ENCODE measurements at places on chromosomes 2 and 18. TPM values are rescaled to one million over a fixed set of nuclear protein-coding genes. Genes with fewer than 3 reads are reported as not detected.
A peak's percentile ranks its signal among the peaks of the same experiment; 100 is the strongest.

DNA sequence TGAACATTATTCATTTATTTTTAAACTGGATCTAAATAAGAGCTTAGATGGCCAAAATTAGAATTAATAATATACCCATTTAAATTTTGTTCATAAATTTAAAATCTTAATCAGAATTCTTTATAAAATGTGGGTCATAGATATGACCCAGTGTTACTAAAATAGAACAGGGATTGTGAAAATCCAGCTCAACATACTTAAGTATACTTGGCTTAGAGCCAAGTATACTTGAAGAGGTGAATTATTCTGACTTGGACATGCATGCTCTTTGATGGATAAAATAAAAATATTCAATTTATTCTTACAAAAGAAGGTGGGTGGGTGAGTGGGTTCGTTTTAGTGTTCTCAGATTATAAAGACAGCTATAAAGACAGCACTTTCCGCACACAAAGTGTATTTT lies 70.7 kb downstream of the SPOPL start:
- peak; percentile 14 for DNase-seq
- H3K36me3 ChIP-seq: peaks cover 9% of the 10 kb centered on the region
- no peak overlapping the region for H3K4me3 ChIP-seq
- no peak overlapping the region for H3K27ac ChIP-seq
- no peaks in the 10 kb centered on the region for H3K4me1 ChIP-seq
- no peaks in the 10 kb centered on the region for H3K27me3 ChIP-seq

DNA sequence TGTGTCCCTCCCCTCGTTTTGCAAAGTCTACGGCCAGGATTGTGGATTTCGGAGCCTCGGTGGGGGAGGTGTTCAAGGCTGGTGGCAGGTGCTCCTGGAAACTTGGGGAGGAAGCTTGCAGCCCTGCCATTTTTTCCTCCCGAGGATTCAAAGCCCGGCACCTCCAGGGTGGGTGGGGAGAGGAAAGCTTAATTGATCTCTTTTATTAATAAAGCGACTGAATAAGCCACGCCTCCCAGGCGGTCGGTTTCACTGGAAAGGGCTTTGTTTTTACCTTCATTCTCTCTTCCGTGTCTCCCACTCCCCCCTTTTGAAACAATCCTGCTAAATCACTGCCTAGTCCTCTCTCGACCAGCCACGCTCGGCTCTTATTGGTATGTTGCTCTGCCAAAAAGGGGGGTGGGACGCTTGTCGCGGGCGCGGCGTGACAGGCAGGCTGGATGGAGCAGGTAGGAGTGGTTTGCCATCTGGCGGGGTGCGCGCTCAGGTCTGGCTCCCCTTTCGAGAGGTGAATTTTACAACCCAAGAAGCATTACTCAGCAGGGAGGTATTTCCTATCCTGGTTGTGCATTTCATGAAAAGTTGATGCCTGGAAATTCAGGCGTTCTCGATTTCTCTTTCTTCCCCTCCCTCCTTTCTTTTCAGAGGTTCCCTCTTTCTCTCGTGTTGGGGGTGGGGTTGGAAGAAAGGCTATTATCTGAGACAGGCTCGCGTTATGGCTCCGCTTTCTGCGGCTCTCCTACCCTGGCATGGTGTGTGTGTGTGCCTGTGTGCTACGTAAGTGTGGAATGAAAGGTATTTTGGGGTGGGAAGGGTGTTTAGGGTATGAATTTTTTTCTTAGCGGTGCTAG lies 1.4 kb downstream of the NEDD4L start:
- no peaks in the 10 kb centered on the region for H3K36me3 ChIP-seq
- peak overlapping the region; percentile 79 for H3K4me3 ChIP-seq
- DNase-seq: peak; percentile 82

Gene RTP5
- 0.09 TPM for total RNA-seq

GRCh38 chr2:122545821-122546220 lies 790.4 kb downstream of the TSN start:
- H3K27ac ChIP-seq: no peak overlapping the region
- H3K4me1 ChIP-seq: no peaks in the 10 kb centered on the region
- no peak for DNase-seq
- H3K27me3 ChIP-seq: no peaks in the 10 kb centered on the region
- no peaks in the 10 kb centered on the region for H3K36me3 ChIP-seq
- H3K4me3 ChIP-seq: no peak overlapping the region

Gene UGT1A5
- total RNA-seq: not detected

DNA sequence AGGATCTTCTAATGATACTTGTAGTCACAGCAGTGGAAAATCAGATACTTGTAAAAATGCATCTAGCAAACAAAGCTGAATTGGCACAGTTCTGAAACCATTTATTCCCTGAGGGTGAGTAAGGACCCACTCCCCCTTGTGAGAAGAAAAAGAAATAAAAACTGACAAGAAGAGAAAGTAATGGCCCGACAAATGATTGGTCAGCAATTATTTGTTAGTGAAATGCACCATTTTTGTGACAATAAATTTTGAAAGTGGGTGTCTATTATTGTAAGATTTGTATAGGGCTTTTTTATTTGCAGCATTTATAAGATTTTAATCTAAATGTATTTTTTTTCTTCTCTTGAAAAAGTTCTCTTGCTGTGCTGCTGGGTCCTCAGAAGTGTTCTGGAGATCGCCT lies 600.8 kb downstream of the STK39 start:
- no peaks in the 10 kb centered on the region for H3K36me3 ChIP-seq
- H3K27me3 ChIP-seq: no peaks in the 10 kb centered on the region
- no peak overlapping the region for H3K4me3 ChIP-seq

GRCh38 chr2:95007822-95008221 lies 17.7 kb upstream of the MAL start:
- no peak overlapping the region for H3K4me3 ChIP-seq
- H3K4me1 ChIP-seq: peaks cover 36% of the 10 kb centered on the region
- H3K27ac ChIP-seq: no peak overlapping the region
- no peaks in the 10 kb centered on the region for H3K27me3 ChIP-seq
- H3K36me3 ChIP-seq: no peaks in the 10 kb centered on the region

Gene MAPK4
- 2.6 TPM for total RNA-seq

- H3K36me3 ChIP-seq: no peaks in the 10 kb centered on the region
- no peak overlapping the region for H3K27ac ChIP-seq
- H3K4me1 ChIP-seq: no peaks in the 10 kb centered on the region
- H3K27me3 ChIP-seq: no peaks in the 10 kb centered on the region
Observed at GRCh38 chr2:129656081-129656598, 323.3 kb upstream of the RAB6C start.

Gene TMEM37
- 11.5 TPM for total RNA-seq

DNA sequence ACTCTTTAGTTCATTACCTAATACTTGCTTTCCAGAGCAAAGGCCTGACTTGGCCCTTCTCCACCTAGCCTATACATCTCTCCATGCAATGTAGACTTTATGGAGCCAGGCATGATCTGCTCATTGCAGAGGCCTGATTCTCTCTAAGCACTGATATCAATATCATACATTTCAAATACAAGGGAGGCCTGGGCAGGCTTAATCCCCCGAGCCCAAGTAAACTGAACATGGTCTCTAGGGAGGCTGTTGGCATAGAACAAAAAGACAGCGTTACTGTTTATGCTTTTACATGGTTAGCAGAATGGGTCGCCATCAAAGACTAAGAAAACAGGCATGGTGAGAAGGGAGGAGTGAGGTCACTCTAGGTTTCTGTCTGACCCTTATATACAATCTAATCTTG lies 695.1 kb downstream of the ZEB2 start:
- no peak for DNase-seq
- no peak overlapping the region for H3K27ac ChIP-seq
- no peaks in the 10 kb centered on the region for H3K27me3 ChIP-seq
- peaks cover 9% of the 10 kb centered on the region for H3K4me1 ChIP-seq
- no peak overlapping the region for H3K4me3 ChIP-seq
- no peaks in the 10 kb centered on the region for H3K36me3 ChIP-seq

DNA sequence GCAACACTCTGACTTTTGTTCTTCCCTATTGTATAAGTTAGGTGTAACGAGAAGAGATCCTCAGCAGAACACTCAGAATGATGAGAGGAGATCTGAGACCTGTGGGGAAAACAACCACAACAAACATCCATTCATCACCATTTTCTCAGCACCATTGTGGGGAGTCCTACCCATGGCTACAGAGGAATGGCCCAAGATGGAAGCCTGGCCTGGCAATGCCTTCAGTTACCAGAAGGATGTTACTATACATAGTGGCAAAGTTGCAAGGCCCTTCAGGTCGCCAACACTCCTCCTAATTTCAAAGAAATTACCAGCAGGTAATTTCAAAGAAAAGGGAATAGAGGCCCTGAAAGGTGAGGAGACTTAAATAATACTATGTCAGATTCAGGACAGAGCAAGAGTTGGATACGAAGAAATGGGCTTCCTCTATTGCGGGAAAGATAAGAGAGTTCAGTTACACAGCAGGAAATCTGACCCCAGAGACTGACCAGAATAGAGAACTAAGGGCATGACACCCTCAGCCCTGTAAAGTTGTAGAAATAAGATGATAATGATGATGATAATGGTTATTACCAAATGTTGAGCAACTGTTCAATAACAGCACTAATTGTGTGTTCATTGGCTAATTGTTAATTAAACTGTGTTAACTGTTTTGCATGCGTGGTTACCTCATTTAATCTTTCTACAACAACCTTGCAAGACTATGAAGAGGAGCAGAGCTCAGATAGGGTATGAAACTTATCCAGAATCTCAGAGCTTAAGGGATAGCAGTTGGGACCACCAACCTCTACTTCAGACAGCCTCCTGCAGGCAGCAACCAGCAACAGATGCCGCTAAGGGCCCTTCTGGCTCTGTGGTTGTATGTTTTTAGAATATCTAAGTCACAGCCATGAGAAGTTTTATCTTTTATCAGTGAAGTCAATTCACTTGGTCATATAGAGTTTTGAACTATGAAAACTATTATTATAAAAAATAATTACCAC lies 37.5 kb downstream of the DHRS9 start:
- no peaks in the 10 kb centered on the region for H3K36me3 ChIP-seq
- no peaks in the 10 kb centered on the region for H3K27me3 ChIP-seq
- no peak overlapping the region for H3K27ac ChIP-seq
- no peak overlapping the region for H3K4me3 ChIP-seq
- H3K4me1 ChIP-seq: no peaks in the 10 kb centered on the region
- no peak for DNase-seq

DNA sequence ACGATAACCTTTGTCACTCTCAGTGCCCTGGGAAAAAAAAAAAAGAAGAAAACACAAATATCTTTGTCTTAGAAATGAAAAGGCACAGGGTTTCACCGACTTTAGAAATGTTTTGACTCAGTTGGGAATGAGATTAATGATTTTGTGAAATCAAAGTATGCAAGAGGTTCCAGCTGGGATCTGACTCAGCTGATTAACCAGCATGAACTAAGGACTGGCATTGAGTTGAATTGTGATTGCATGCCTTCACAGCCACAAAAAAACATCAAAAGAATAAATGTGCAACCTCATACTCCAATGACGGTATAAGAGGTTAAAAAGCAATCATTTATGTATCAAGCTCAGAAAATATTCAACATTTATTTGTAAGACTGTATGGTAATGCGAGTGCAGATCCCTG lies 566.6 kb upstream of the DSEL start:
- H3K27me3 ChIP-seq: no peaks in the 10 kb centered on the region
- H3K36me3 ChIP-seq: no peaks in the 10 kb centered on the region
- H3K4me3 ChIP-seq: no peak overlapping the region
- H3K27ac ChIP-seq: no peak overlapping the region

DNA sequence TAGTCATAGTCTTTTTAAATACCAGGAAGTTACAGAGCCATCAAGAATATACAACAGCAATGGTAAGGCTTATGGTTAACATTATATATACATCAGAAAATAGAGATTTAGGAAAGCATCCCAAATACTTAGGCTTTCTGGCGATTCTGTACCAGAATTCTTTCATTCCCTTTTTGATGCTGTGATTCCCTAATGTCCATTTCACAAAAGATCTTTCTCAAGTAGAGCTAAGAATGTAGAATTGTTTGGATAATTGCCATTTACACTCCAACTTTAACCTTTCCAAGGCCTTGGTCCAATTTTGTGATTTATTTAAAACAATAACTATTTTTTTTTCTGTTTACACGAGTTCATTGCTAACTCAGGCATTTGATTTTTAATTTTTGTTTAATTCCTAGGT lies 422.2 kb downstream of the MTX2 start:
- peak; percentile 56 for DNase-seq
- no peaks in the 10 kb centered on the region for H3K36me3 ChIP-seq
- H3K27ac ChIP-seq: no peak overlapping the region
- H3K4me3 ChIP-seq: no peak overlapping the region

- H3K4me1 ChIP-seq: no peaks in the 10 kb centered on the region
- H3K27me3 ChIP-seq: no peaks in the 10 kb centered on the region
- no peak overlapping the region for H3K4me3 ChIP-seq
- DNase-seq: no peak
- H3K27ac ChIP-seq: no peak overlapping the region
Observed at GRCh38 chr2:127471286-127471988, 53.2 kb downstream of the PROC start.

- no peaks in the 10 kb centered on the region for H3K27me3 ChIP-seq
- no peak for DNase-seq
- H3K36me3 ChIP-seq: no peaks in the 10 kb centered on the region
- no peak overlapping the region for H3K27ac ChIP-seq
- H3K4me3 ChIP-seq: no peak overlapping the region
- no peaks in the 10 kb centered on the region for H3K4me1 ChIP-seq
Observed at GRCh38 chr2:133412694-133413093, 155.6 kb downstream of the NCKAP5 start.

Gene FHOD3
- 7.4 TPM for total RNA-seq

Gene OSR1
- total RNA-seq: 36.2 TPM

Gene CD8A
- total RNA-seq: 2.8 TPM

- H3K27me3 ChIP-seq: no peaks in the 10 kb centered on the region
Observed at GRCh38 chr2:68796295-68796905, 61.8 kb downstream of the ARHGAP25 start.

- no peaks in the 10 kb centered on the region for H3K36me3 ChIP-seq
- DNase-seq: no peak
- H3K27me3 ChIP-seq: no peaks in the 10 kb centered on the region
- H3K27ac ChIP-seq: no peak overlapping the region
- H3K4me3 ChIP-seq: no peak overlapping the region
Observed at GRCh38 chr2:127092306-127092705, 14.6 kb downstream of the BIN1 start.

Gene TCF7L1
- total RNA-seq: 14.7 TPM

DNA sequence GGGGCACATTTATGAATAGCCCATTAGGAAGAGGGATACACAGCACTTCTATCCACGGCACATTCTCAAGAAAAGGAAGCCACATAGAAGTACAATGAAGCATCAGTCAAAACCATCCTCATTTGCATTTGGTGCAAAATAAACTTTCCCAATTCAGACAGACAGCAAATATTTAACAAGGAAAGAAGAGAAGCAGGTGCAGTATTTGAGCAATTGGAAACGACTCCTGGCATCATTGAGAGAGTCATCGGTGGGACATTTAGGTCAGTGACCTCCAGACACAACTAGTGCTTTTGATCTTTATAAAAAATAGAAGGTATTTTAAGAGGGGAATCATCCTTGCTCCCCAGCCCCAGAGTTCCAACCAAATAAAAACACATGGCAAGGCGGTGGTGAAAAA lies 118.0 kb downstream of the MREG start:
- H3K27me3 ChIP-seq: no peaks in the 10 kb centered on the region
- no peak overlapping the region for H3K27ac ChIP-seq
- H3K36me3 ChIP-seq: no peaks in the 10 kb centered on the region
- no peak for DNase-seq
- no peak overlapping the region for H3K4me3 ChIP-seq

Data from lung (tissue), 17 donors.